NCI-H1092 (cell line): ENCODE measurements at places on chromosomes 5 and 9.
A peak's percentile ranks its signal among the peaks of the same experiment; 100 is the strongest.

- no peak for DNase-seq
Measured at GRCh38 chr9:104861397-104861796, 66.6 kb downstream of the ABCA1 start.

DNA sequence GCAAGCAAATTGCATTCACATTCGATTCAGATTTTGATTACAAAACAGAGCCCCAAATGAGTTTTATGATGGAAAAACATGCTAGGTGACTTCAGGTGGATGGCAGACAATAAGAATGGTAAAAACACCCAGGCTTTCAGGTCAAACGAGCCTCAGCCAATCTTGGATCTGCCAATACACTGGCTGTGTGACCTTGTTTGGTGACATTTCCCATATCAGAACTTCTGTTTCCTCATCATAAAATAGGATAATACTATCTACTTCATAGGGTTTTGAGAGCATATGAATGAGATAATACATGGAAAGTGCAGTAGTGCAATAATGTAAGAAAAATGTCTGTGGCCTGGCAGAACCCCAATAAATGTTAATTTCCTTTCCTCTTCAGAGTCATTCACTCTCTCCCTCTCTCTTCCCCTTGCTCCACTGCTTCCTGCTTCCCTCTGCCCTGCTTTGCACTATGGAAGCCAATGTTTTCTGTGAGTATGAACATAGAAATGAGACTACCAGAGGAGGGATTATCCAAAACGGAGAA, 54.7 kb downstream of the SH3RF2 start:
- no peak for DNase-seq

- DNase-seq, result no peak
Measured at GRCh38 chr5:76473661-76474060, 70.6 kb downstream of the IQGAP2 start.

DNA sequence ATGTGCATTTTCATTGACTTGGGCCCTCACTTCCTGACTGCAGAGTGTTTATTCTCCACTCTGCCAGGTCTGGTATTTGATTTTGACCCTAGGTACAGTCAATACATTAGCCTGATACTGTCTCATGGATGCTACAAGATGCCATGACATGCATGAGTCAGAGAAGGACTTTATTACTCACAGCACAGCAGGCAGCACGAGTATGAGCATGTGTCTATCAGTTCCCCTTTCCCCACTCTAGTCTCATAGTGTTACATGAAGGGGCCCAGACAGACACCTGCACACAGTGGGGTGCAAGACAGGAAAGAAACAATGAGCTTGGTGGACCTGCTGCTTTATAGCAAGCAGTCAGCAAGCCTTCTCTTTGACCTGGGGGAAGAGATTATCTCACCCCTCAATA, 19.6 kb downstream of the ITGA2 start:
- DNase-seq, result no peak

DNA sequence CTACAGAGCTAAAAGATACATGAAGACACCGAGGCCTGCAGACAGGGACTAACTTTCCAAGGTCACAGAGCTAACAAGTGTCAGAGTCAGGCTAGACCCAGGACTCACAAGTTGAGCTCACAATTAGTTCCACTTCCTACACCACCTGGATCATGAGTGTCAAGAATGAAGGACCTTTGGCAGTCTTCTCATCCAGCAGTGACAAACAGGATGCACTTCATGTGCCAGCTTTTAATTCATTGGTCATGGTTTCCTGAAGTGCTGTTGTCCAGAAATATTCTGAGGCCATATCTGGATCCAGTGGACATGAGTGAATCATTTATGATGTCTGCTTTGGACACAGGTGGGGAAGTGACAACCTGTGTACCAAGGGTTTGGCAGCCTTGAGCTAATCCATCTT, 77.4 kb downstream of the KCNIP1 start:
- no peak for DNase-seq

GRCh38 chr5:91328743-91329142, 54.4 kb downstream of the ARRDC3 start:
- DNase-seq, result no peak

DNA sequence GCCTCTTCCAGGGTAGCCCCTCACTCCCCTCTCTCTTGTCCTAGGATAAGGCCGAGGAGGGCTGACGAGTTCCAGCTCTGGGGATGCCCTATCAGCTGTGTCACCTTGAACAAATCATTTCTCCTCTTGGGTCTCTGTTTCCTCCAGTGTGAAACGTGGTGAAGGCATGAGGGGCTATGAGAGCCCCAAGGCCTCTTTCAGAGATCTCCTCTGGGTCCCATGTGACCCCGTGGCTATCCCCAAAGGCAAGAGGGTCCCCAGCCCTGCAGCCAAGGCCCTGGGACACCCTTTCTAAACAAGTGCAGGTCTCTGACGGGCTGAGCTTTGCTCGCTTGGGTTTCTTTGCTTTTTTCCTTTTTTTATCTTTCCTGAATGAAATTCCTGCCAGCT, 25.5 kb upstream of the SPTLC1 start:
- no peak for DNase-seq

DNA sequence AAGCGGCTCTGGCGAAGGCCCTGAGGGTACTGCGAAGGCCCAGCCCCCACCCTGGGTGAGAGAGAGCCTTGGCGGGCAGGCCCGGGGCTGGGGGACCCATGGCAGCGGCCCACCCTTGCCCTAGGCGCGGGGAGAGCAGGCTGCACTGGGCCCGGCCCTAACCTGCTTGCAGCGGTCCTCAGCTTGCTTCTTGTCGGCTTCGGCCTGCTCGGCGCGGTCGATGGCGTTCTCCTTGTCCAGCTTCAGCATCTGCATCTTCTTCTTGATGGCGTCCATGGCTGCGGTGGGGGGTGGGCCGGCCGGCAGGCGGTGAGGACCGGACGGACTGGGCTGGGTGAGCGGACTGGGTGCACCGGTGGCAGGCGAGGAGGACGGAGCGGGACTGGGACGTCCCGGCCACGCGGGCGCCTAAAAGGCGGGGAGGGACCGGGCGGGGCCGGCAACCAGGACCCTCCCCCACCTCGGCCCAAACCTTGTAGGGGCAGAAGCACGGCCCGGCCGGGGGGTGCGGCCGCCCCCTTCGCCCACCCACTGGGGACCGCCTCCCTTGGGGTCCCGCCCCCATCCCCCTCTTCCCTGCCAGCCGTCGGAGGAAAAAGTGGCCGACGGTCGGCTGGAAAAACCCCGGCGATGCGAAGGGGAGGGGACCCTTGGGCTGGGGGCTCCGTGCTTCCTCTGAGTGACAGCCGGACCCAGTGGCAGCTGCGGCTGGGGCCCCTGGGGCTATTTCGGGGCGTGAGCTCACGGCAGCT, at the start of gene TPM2:
Gene TPM2 (minus strand): TSS at position 384 of the 752 bp plus-strand sequence. CDS start 108 bp downstream, at position 276.
- no peak for DNase-seq

GRCh38 chr5:149959406-149960236, 937 bp upstream of the SLC26A2 start:
- DNase-seq, result no peak

DNA sequence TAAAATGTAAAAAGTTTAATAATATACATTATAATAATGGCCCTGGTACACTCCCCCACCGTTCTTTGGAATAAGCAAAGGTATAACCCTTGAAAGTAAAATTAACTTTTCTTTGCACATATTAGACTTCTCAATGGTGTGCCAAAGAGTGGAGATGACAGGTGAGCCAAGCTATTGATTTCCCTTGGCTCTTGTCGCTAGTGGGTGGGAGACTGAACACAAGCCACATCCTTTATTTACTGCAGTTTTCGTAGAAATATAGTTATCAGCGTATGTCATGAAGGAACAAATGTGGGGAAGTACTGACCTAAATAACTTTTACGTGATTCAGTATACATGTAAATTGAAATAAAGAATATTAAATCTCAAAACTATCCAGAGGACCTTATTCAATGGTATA, 549.3 kb downstream of the RAB3C start:
- no peak for DNase-seq

DNA sequence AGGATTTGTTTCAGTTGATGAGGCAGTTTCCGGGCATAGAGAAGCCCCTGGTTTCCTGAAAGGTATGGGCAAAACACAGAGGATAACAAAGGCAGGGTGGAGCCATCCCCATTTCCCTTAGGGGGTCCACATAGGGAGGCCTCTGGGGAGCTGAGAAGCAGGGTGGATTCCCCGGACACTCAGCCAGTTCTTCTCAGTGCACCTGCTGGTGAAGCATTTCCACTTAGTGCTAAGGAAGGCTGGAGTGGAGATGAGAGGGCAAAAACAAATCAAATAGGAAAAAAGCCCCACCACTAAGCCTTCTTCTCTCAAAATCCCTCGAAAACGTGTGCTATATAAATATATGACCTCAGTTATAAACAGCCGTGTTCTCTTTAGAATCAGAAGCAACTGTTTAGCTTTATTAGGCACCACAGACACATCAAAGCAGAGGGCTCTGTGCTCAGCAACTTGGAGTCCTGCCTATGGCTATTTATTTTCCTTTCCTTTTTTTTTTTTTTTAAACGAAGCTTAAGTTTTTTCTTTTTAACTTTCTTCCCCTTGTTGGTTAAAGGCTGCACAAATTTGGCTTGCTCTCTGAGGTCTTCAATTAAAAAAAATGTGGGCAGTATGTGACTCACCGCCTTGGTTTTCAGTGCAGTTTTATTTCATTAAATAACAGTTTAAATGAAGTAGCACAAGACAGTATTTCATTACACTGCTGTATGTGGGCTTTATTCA, 67.7 kb downstream of the PRDM6 start:
- DNase-seq, result no peak

- DNase-seq, result no peak
Measured at GRCh38 chr9:94826644-94827410, 100.3 kb downstream of the AOPEP start.

- DNase-seq, result no peak
Measured at GRCh38 chr5:94693845-94694370, 75.4 kb downstream of the SLF1 start.

GRCh38 chr5:180211761-180212035, 2.7 kb upstream of the RASGEF1C start:
- no peak for DNase-seq

- DNase-seq, result no peak
Measured at GRCh38 chr9:91433180-91433579, 9.5 kb upstream of the NFIL3 start.

DNA sequence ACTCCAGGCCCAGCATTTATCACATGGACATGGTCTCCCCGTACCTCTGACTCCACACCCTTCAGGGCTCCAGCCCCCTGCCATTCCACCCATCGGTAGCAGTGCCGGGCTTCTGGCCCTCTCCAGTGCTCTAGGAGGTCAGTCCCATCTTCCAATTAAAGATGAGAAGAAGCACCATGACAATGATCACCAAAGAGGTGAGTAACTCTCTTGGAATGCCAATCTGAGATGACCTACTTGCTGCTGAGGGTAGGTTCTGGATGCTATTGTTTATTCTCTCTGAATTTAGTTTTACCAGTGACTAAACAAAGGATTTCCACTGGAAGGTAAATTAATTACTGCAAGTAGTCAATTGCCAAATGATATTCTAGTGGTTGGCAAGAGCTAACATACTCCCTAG, 80.8 kb downstream of the TLE4 start:
- DNase-seq, result no peak

DNA sequence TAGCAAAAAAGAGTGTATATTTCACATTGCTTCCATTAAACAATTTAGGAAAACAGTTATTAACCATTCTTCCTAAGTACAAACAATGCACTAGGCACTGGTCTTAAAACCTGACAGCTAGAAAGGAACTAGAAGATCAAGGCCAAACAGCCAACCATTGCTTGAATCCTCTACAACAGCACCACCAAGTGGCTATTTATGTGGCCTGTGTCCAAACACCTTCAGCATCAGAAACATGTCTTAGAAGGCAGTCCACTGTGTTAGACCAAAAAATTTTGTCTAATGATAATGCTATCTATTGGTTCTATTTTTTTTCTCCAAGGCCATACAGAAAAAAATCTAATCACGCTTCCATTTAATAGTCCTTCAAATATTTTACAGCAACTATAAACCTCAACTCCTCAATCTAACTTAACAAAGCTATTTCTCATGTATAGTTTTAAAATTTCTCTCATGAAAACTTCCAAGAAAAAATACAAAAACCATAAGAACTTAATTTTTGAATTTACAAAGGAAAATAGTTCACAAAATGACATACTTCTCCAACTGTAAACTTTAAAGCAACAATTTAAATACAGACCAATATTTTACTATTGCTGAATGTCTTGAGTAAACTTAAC, 36.1 kb downstream of the CAAP1 start:
- peak; percentile 55 for DNase-seq

- DNase-seq, result no peak
Measured at GRCh38 chr9:36725777-36726356, 153.2 kb downstream of the MELK start.

DNA sequence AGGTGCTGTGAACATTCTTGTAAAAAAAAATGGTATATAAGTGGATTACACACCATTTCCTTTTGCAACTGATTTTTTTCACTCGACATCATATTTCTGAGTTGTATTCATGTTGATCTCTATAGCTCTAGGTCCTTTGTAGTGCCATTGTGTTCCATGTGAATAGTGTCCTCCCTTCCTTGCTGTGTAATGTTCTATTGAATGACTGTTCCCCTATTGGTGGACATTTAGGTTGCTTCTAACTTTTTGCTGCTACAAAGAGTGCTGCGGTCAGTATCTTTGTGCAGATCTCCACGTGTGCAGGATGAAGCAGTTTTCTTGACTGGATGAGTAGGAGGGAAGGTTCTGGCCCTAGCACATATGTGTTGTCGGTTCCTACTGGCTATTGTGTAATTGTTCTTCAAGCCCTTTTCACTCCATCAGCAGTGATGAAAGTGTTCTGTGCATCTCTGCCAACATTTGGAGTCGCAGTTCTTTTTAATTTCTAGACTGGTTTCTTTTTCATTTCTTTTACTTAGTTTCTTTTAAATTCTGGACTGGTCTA, 20.2 kb downstream of the DAB2IP start:
- no peak for DNase-seq

DNA sequence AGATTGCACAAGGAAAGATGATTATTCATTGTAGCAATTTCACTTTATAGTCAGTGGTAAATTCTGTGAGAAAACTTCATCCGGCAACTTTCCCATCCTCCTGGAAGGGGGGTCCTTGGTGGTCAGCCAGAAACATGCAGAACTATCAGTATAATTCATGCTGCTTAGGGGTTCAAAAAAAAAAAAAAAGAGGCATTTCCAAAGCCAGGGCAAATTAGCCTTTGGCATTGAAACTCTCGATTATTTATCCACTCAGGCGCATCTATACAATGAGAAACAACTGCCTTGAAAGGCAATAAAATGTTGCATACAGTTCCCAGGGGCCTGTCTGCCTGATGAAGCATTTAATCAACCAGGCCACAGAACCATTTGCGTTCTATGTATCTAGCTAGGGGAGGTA, 263.3 kb downstream of the TMEM167A start:
- DNase-seq, result no peak

DNA sequence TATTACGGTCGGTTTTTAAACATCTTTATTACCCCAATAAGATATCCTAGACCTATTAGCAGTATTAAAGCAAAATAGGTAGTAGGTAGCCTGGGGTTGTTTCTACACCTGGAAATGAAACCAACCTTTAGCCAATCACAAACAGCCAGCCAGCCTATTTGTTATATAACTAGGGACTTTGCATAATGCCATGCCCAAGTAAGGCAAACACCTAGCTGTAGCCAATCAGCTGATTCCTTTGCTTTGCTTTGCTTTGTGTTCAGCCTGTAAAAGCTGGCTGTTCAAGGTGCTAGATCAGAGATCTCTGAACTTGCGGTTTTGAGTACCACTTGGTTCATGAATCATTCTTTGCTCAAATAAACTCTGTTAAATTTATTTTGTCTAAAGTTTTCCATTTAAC, 46.5 kb upstream of the SETD9 start:
- DNase-seq, result no peak
